NCI-H524 (cell line): ENCODE measurements at places on chromosomes 5 and 9.

GRCh38 chr5:72749362-72749997 lies 67.0 kb upstream of the TNPO1 start:
- DNase-seq: no peak

DNA sequence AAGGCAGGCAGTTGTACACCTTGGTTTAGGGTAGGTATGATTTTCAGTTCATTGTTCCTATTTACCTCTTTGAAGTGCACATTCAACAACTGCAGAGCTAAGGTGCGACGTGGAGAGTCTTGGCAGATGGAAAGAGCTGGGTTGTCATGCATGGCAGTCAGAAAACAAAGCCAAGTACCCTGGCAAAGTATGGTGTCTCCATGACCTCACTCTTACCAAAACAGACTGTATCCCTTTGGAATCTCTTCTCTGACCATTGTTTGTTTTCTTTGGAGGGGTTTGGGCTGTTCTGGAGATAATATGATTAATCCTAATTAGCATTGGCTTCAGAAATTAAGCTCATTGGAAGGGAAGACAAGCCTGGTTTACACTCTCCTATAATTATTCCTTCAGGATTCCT lies 665.7 kb downstream of the DNAH5 start:
- DNase-seq: no peak

GRCh38 chr5:93425096-93425495 lies 155.9 kb downstream of the NR2F1-AS1 start:
- no peak for DNase-seq

DNA sequence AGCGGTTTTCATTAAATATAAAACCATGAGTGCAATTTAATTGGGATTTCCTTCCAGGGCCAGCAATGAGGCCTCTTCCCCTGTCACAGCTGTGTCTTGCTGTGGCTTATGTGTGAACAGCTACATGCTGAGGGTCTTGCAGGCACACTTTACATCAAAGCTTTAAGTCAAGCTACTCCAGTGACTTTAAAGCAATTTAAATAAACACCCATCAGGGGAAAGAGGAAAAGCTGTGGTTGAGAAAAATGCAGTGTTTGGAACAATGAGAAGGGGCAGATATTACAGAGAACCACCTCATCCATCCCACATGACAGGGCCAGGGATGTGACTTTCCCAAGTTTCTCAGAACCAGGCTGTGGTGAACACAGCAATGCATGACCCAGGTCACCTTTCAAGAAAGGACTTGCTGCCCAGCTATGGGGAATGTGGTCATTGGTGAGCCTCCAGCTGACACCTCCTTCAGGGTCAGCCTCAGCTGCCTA lies 115.9 kb upstream of the LPAR1 start:
- DNase-seq: no peak

GRCh38 chr9:76571288-76571687 lies 112.3 kb downstream of the GCNT1 start:
- DNase-seq: no peak

DNA sequence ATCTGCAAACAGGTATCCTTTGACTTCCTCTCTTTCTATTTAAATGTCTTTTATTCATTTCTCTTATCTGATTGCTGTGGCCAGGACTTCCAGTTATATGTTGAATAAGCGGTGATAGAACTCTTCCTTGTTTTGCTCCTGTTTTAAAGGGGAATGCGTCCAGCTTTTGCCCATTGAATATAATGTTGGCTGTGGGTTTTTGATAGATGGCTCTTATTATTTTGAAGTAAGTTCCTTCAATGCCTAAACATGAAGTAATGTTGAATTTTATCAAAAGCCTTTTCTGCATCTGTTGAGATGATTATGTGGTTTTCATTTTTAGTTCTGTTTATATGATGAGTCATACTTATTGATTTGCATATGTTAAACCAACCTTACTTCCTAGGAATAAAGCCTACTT lies 300.5 kb upstream of the CTNND2 start:
- DNase-seq: no peak

DNA sequence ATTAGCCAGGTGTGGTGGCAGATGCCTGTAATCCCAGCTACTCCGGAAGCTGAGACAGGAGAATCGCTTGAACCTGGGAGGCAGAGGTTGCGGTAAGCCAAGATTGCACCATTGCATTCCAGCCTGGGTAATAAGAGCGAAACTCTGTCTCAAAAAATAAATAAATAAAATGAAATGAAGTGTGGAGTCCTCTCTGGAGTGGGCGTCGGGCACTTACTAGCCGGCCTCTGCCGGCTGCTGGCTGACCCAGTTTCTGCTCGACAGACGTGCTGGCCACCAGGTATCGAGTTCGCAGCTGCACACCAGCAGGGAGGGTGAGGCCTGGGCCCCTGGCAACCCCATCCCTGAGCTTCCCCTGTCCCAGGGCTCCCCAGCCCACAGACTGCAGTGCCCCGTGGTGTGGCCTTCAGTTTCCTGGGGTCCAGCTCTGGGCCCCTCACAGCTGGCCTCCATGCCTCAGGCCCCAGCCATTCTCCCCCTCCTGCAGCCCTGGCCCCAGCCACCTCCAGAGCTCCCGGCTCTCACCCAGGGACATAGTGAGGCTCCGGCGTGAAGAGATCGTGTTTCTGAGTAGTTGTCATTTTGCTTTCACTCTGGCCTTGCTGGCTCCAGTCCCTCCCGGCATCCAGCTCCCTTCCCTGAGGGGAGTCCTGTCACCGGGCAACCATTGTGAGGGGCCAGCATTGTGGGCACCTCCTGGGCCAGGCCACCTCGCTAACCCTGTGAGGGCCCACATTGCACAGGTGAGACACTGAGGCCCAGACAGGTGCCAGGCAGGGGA lies 3.8 kb upstream of the STPG3 start:
- no peak for DNase-seq

DNA sequence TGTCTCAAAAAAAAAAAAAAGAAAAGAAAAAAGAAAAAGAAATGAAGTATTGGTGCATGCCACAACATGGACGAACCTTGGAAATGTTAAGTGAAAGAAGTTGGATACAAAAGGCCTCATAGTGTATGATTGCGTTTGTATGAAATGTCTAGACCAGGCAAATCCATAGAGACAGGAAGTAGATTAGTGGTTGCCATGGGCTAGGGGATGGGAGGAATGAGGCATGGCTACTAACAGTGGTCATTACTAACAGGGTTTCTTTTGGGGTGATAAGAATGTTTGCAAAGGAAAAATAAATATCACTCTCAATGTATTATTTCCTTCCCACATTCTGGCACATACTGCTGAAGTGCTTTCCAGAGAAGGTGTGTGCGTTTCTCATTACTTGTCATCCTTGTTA lies 44.1 kb downstream of the UGCG start:
- DNase-seq: no peak
